Testis (tissue), 5 donors: ENCODE measurements at places on chromosomes 4 and X. TPM values are rescaled to one million over a fixed set of nuclear protein-coding genes. Genes with fewer than 3 reads are reported as not detected.

DNA sequence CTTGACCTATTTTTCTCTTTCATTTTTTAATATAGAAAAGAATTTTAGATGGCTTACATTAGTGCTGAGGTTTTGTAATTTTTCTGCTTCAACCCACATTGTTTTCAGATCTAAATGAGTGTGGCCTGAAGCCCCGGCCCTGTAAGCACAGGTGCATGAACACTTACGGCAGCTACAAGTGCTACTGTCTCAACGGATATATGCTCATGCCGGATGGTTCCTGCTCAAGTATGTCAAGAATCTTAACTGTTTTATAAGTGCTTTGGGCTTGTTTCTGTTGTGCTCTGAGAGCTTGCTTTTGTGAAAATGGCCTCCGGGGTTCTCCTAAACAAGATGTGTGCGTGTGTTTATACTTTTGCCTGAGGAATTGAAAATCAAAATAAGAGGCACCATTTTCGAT lies 41.6 kb downstream of the NPNT start:
- no peak for DNase-seq

Gene CSN1S1
- 0.45 TPM for polyA plus RNA-seq

DNA sequence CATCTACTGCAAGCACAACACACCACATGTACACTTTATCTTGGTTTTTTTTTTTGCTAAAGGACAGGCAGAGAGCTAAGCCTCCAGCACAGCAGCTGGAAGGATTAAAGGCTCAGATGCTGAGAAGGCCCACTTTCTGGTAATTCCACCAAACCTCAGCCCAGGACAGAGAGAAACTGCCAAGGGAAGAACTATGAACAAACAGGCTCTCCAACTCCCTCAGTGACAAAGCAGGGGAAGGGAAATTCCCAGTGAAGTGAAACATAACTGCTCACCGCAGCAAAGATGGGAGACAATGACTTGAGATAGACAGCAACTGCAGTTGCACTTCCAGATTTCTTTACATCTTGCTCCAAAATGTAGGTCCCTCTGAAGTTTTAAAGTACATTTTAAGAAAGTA lies 4.8 kb downstream of the PROM1 start:
- DNase-seq, result no peak

- DNase-seq, result no peak
Observed at GRCh38 chr4:47972721-47973120, 43.8 kb downstream of the CNGA1 start.

DNA sequence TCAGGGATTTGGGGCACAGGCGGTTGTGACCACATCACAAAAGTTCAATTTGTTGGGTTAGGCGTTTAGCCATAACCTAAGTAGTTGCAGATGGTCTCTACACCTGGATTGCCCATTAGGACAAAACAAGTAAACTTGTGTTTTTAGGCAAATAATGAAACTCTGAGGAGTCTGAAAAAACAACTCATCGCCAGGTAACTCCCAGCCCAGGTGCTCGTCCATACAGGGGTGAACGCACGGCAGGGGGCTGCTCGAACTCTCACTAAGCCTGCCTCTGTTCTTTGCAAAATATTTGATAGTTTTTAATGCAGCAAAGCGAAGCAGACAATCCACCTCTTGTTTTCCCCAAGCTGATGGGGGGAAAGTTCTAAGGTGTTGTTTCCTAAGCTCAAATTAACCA lies 559 bp upstream of the RHOH start:
- no peak for DNase-seq

GRCh38 chr4:83387012-83387411 lies 52.4 kb upstream of the HPSE start:
- no peak for DNase-seq

Gene FGB
- polyA plus RNA-seq, result 2.7 TPM

Gene BGN
- 174 TPM for polyA plus RNA-seq

Gene NKX6-1
- 1.3 TPM for polyA plus RNA-seq

- no peak for DNase-seq
Observed at GRCh38 chr4:42995343-42995944, 102.9 kb downstream of the GRXCR1 start.

Gene PLAC1
- polyA plus RNA-seq, result 3.0 TPM

DNA sequence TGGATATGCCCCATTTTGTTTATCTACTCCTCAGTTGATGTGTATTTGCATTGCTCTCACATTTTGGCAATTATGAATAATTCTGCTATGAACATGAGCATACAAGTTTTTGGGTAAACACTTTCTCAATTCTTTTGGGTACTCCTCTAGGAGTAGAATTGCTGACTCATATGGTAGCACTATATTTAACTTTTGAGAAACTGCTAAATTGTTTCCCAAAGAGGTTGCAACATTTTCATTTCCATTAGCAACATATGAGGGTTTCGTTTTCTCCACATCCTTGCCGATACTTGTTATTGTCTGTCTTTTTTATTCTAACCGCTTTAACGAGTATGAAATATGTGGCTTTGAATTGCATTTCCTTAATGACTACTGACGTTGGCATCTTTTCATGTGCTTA lies 185.4 kb downstream of the TSPAN5 start:
- DNase-seq, result no peak

Gene ZMAT1
- polyA plus RNA-seq, result 5.4 TPM

GRCh38 chrX:119763181-119763580 lies 4.8 kb downstream of the SOWAHD start:
- no peak for DNase-seq

Gene FGFBP2
- 20.3 TPM for polyA plus RNA-seq

- no peak for DNase-seq
Observed at GRCh38 chr4:74618659-74619058, 173.7 kb downstream of the AREG start.

DNA sequence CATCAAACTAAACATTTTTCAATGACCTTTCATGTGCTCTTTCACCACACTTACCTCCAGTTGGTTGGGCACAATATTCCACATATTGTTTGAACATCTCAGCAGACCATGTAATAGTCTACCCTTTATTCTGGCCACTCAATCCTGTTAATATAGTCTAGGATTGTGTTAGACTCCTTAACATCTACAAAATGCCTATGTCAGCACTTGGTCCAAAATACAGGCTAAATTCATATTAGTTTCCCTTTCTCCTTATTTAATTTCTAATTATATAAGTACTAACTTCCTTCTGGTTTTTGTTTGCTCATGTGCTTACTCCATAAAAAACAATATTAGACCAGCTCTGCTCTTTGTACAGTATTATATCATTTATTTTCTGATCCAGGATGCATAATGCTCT lies 21.1 kb downstream of the MEPE start:
- no peak for DNase-seq
